Suppressor macrophage treated with lipopolysaccharide for 1 hour (primary cell): ENCODE measurements at places on chromosomes 5 and 9.
A peak's percentile ranks its signal among the peaks of the same experiment; 100 is the strongest.

- no peak for DNase-seq
Measured at GRCh38 chr5:106408570-106408969, 1262.2 kb downstream of the EFNA5 start.

- DNase-seq = no peak
Measured at GRCh38 chr5:98763001-98763630, 10.3 kb upstream of the RGMB start.

DNA sequence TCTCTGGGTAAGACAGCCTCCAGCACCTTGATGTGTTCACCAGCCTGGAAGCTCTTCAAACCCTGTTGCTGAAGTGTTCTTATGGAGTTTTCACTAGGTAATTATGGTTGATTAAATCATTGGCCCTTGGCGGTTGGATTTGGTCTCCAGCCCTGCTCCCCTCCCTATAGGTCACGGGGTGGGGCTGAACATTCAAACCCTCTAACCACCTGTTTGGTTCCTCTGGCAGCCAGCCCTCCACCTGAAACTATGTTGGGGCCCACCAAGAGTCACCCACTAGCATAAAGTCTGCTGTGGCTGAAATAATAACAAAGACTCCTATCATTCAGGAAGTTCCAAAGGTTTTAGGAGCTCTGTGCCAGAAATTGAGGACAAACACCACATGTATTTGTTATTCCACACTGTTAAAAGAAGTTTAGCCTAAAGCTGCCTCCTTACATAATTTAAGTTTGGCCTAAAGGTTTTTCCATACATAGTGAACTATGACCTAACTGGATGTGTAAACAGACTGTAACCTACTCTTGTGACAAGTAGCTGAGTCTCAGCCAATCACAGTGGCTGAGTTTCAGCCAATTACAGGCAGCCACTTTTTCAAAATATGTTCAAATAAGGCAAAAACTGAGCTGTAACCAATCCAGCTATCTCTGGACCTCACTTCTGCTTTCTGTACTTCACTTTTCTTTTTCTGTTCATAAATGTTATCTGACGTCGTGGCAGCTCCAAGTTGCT is 34.8 kb downstream of the TMEM252 start:
- peak; percentile 73 for DNase-seq

DNA sequence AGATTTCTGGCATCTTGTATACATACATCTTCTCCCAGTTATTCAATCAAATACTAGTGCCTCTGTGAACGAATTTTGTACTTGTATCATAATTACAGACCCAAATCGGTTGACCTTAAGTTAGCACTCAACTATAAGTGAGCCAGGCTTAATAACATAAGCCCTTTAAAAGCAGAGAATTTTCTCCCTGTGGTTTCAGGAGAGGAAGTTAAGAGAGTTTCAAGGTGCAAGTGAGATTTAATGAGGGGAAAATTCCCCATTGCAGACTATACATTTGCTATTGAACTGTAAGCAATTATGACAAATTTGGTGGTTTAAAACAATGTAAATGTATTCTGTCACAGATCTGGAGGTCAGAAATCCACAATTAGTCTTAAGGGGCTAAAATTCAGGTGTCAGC is 261.9 kb upstream of the NREP start:
- DNase-seq = no peak

GRCh38 chr9:35423499-35423898 is 66.4 kb upstream of the RUSC2 start:
- no peak for DNase-seq

DNA sequence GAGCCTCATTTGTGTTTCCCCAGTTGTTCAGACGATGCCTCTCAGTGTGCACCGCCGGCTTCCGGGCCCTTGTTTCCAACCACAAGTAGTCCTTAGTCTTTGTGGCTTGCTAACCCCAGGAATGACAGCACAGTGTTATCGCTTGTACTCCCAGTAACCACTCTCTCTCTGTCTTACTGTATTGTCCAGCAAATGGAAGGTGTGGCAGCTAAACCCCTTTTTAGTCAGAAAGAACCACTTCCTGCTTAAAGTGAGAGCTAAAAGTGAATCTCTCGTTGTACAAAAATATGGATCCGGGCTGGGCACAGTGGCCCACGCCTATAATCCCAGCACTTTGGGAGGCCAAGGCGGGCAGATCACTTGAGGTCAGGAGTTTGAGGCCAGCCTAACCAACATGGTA is 61.3 kb downstream of the ENC1 start:
- no peak for DNase-seq

GRCh38 chr9:100426189-100426529 is 784 bp upstream of the MSANTD3 start:
- no peak for DNase-seq

DNA sequence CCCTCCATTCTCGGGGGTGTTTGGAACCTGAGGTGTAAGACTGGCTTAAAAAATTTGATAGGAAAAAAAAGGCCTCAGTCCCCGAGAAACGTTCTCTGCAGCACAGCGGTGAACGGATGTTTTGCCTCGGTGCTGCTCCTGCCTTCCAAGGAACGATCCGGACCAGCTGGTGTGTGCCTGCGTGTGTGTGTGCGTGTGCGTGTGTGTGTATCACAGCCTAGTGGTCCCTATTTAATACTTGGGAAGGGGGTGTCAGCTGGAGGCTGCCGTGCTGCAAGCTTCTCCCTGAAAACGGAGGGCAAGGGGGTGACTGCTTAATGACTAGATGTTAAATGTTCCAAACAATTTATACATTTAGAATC is 76.9 kb downstream of the LHX2 start:
- no peak for DNase-seq

- DNase-seq = no peak
Measured at GRCh38 chr5:108989761-108990392, 242.2 kb downstream of the FER start.

DNA sequence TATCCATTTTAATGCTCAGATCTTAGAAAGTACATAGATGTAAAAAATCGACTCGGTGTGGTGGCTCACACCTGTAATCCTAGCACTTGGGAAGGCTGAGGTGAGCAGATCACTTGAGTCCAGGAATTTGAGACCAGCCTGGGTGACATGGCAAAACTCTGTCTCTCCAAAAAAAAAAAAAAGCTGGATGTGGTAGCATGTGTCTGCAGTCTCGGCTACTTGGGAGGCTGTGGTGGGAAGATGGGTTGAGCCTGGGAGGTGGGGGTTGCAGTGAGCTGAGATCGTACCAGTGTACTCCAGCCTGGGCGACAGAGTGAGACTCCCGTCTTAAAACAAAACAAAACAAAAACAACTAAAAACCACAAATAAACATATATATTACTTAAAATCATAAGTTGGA is 61.4 kb downstream of the RASA1 start:
- no peak for DNase-seq

DNA sequence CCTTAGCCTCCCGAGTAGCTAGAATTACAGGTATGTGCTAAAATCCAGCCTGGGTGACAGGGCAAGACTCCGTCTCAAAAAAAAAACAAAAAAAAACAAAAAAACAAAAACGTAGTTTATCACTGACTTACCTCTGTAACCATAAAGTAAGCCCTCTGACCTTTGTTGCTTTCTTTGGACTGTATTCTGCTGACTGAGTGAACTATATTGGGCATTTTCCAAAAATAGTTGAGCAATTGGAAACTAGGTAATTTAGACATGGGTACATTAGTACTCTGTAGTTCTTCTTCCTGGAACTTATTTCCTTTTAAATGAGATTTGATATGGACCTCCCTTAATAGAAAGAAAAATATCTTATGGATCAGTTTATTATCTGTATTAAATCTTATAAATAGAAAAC is 66.6 kb downstream of the ANKHD1 start:
- DNase-seq = no peak

GRCh38 chr5:53448851-53449250 is 31.6 kb upstream of the FST start:
- DNase-seq = no peak

DNA sequence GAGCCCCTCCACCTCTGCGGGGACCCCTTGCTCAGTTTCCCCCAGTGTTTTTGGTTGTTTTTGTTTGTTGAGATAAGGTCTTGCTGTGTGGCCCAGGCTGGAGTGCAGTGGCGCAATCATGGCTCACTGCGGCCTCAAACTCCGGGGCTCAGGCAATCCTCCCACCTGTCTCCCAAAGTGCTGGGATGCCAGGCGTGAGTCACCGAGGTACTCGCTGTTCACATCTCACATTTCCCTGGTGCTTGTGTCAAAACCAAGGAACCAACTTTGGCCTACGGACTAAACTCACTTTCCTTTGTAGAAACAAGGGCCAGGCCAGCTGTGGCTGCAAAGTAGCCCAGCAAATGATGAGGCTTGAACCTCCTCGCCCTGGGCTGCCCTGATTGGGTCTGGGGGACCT is 9.7 kb upstream of the AJM1 start:
- DNase-seq = no peak

- peak; percentile 86 for DNase-seq
Measured at GRCh38 chr5:10452768-10453331, 11.2 kb downstream of the ROPN1L start.

- no peak for DNase-seq
Measured at GRCh38 chr5:151427258-151427657, 20.1 kb upstream of the SLC36A1 start.

- DNase-seq = no peak
Measured at GRCh38 chr5:97095318-97095732, 47.1 kb downstream of the LIX1 start.

GRCh38 chr5:170380361-170380951 is 8.7 kb downstream of the KCNMB1 start:
- no peak for DNase-seq

GRCh38 chr9:121277518-121278295 is 9.7 kb downstream of the GSN start:
- peak; percentile 33 for DNase-seq

DNA sequence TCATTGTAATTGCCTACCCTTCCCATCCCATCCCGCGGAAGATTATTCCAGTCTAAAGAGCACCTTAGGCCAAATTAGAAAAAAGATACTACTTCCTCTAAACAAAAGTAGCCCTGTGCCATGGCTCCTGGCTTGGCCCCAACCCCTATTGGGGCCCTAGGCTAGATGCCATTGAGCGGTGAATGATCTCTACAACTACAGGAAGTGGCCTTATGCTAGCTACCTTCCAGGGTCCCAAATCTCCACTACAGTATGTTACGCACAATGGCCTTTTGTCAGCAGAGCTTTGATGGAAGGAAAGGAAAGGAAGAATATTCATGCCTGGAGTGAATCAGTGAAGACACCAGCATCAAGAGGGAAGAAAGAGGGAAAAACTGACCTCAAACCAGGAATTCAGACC is 73.3 kb upstream of the OSMR start:
- DNase-seq = no peak

- DNase-seq = no peak
Measured at GRCh38 chr5:146521403-146522106, 5.6 kb upstream of the GPR151 start.

GRCh38 chr9:136790640-136791515 is at the start of gene TMEM141:
TSS of gene TMEM141 (plus strand) at chr9:136791344. CDS start at chr9:136791371, 27 bp downstream.
- peak; percentile 100 for DNase-seq

DNA sequence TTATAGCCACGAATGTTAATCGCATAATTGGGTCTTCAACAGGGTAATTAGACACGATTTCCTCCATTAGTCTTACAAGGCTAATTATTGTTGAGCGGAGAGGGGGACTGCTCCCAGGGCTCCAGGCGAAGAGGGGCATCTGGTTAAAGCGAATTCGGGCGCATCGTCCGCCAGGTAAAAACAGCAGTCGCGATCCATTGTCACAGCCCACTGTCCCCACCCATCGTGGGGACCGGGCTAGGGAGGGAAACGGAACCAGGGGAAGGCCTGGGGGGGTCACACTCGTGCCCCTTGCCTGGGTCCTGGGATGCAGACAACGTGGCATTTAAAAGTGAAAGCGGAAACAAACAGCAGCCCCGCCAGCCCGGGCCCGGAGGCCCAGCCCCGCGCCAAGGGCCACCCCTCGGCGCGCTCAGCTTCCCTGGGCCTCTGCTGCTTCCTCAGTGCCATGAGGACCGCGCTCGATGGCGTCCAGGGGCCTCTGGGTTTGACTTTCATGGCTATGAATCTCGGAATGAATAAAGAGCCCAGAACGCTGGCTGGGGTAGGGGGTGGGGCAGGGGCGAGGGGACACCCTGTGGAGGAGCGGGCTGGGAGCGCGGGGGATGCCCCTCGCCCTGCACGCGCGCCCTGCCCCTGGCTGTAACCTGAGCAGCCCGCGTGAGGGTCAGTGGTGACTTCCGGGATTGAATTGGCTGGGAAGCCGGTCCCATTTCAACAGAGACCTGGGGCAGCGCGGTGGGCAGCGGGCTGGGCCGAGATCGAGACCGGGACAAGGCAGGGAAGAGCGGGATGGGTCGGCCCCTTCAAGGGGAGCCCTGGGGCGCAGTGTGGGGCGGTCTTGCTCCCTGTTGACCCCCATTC is 99.9 kb downstream of the GTF3C4 start:
- peak; percentile 78 for DNase-seq

DNA sequence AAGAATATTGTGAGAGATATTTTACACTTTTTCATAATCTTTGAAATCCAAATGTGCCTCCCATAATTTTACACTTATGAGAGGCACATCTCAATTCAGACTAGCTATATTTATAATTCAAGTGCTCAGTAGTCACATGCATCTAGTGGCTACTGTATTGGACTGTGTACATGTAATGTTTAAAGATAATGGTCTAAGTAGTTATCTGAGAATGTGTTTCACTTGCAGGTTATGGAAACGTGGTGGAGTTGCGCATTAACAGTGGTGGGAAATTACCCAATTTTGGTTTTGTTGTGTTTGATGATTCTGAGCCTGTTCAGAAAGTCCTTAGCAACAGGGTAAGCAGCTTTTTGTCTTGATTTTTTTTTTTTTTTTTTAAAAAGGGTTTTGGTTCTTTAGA is 28.8 kb downstream of the G3BP1 start:
- no peak for DNase-seq

DNA sequence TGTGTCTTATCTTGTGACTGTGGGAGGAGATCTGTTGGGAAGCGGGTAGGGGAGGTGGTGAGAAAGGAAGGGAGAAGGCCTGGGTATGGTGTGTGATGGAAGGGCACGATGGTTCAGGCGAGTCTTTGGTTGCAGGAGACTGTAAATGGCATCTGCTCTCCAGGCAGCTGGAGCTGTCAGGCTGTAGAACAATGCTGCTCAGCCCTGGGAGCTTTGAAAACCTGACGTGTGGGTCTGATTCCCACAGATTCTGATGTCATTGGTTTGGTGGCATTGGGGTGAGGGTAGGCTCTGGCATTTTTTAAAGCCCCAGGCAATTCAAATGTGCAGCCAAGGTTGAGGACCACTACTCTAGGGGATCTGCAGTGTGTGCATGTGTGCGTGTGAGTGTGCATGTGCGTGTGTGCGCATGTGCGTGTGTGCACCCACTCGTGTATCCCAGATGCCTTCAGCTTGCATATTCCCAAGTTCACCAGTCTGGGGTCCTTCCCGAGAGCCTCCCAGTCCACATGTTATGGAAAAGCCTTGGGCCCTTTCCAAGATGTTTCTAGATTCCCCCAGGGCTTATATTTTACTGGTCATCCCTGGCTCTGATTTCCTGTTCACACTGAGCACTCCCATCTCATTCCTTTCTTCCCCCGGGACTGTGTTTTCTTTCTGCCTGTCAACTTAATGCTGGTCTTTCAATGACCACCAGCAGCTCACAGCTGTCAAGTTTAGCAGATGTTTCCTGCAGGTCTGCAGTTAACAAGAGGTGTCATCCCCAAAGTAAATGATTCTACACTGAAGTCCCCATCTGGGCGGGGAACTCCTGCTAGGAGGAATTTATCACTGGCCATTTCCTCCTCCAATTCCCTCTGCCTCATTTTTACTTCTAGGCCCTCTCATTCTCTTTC is 34.0 kb downstream of the BOD1 start:
- DNase-seq = no peak

- DNase-seq = no peak
Measured at GRCh38 chr5:174839196-174839595, 114.8 kb downstream of the MSX2 start.
